ENCODE measurements at places on chromosomes 12 and 14.

- DNase-seq = peak; percentile 89
These were observed 1089.5 kb downstream of the BCL11B start for GRCh38 chr14:98182393-98183055.

GRCh38 chr12:52183544-52183910, 8.3 kb downstream of the KRT80 start:
- DNase-seq = no peak

GRCh38 chr14:65281991-65282895, 130.3 kb upstream of the FUT8 start:
- peak; percentile 59 for DNase-seq

GRCh38 chr12:50212071-50212467, 44.9 kb upstream of the CERS5 start:
- DNase-seq = no peak

GRCh38 chr12:71664411-71665089, 449 bp downstream of the THAP2 start:
- no peak for DNase-seq

DNA sequence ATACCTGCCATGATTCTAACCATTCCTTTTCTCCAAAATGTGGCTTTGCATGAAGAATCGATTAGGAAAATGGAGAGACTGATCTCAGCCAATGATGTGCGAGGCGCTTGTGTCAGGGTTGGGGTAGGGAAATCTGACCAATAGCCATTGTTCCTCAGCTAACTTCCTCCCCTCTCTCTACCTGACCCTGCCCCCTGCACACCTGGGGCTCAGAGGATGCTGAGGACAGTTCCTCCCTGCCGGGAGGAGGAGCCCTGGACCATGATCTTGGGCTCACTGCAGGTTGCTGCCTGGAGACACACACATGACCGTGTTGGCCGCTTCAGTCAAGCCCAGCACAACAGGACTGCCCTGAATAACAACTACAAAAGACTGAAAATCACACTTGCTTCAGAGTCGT, 119.8 kb upstream of the SFSWAP start:
- DNase-seq = no peak

- DNase-seq = no peak
These were observed 2.0 kb downstream of the WNT5B start for GRCh38 chr12:1630827-1631591.

GRCh38 chr12:52543985-52544883, 8.7 kb downstream of the KRT71 start:
- no peak for DNase-seq

DNA sequence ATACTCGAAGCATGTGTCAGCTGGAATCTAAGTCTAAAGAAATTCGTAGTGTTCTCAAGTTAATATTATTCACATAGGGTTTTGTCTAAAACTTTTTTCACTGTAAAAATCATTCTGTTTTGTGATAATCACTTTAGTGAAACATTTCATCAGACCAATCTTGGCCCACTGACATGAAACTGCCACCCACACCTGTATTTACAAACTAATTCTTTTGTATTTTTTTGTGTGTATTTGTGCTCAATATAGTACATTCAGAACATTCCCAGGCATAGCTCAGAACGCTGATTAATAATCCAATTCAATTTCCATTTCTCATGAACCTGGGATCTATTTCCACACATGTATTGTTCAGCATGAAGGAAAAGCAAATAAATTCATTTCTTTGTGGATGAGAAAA, 191.7 kb downstream of the RASSF9 start:
- no peak for DNase-seq

GRCh38 chr12:69068448-69068847, 135.5 kb upstream of the CPM start:
- peak; percentile 49 for DNase-seq

DNA sequence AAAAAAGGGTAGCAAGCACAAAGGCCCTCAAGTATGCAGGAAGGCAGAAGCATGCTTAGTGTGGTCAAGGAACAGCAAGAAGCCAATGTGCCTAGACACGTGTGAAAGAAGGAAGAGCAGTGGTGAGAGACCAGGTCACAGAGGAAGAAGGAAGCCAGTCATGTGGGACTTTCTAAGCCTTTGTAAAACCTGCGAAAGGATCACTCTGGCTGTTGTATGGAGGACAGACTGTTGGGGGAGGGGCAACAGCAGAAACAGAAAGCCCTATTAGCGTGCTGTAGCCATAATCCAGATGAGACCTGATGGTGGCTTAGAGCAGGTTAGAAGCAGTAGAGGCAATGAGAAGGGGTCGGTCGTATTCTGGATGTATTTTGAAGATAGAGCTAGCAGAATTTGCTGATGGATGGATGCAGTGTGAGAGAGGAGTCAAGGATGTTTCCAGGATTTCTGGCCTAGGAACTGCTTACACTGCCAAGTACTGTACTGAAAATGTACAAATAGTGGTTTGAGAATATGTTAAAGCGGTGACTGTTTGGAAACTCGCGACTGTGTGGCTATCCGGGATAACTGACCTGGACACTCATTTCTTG, 5.7 kb upstream of the MLF2 start:
- peak; percentile 22 for DNase-seq

DNA sequence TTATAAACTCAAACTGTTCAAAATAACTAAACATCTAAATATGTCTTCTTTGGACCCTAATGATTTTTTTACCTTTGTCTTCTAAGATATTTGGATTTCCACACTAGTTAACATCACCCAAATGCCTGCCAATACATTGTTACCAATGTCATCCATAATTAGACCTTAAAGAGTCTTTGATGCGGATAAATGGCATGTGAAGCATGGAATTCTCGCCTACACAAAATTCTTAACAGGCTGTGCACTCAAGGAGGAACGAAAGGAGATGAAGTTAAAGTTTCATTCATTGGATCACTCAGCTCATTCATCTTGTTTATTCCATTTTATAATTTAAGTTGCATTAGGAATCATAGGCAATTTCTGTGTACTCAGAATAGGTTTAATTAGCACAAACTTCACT, 219.7 kb downstream of the ACSS3 start:
- DNase-seq = no peak

DNA sequence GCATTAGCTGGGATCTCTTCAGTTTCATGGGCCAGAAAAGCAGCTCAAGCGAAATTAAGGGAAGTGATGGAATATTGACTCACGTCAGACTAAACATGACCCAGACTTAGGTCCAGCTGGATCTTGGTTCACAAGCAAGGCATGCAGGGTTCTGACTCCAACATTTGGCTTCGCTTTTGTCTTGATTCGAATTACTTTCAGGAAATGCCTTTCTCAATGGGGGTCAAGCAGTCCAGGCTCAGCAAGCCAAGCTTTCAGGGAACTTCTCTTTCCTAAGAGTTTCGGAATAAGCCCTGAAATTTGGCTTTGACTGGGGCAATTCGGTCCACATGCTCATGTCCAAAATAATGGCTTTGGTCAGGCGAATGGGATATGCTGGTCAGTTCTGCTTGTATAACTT, 678.7 kb upstream of the TMEM132C start:
- no peak for DNase-seq
